ENCODE measurements at places on chromosomes 3 and 15. TPM values are rescaled to one million over a fixed set of nuclear protein-coding genes. Genes with fewer than 3 reads are reported as not detected.

RTP1 gene
- not detected for total RNA-seq

ACKR4 gene
- 5.0 TPM for total RNA-seq

- H3K4me1 ChIP-seq: no peaks in the 10 kb centered on the region
- no peaks in the 10 kb centered on the region for H3K36me3 ChIP-seq
- H3K27me3 ChIP-seq: no peaks in the 10 kb centered on the region
- no peak overlapping the region for H3K27ac ChIP-seq
Measured at GRCh38 chr3:72533591-72534473, 314.4 kb downstream of the SHQ1 start.

DNA sequence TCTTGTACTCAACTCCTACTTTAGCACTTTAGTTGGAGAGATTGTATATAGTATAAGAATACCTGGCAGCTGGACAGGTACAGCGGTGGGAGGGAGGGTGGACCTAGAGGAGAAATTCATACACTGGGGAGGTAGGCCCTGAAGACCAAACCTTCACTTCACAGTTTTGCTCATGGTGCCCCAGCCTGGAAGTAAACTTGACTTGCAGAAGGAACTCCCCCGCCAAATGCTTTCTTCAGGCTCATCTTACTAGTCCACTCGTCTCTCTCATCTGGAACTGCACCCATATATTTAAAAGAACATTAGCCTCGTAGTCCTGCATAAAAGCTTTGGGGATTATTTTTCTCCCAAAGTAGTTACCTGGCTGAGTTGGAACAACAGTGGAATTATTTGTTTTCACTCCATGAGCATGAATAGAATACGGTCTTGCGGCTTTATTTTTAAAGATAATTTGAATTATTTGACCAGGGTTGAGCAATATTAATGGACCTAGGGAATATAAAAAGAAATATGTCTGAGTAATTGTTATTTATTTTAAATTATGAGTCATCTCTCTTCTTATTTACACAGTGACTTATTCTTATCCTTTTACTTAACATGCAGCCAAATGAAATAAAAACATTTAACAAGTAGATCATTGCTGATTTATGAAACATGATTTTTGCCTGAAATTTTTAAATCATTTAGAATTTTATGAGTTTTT lies 25.5 kb upstream of the CP start:
- no peaks in the 10 kb centered on the region for H3K27me3 ChIP-seq
- H3K27ac ChIP-seq: peak overlapping the region; percentile 9
- DNase-seq: no peak
- peaks cover 24% of the 10 kb centered on the region for H3K4me1 ChIP-seq
- H3K4me3 ChIP-seq: no peak overlapping the region

DNA sequence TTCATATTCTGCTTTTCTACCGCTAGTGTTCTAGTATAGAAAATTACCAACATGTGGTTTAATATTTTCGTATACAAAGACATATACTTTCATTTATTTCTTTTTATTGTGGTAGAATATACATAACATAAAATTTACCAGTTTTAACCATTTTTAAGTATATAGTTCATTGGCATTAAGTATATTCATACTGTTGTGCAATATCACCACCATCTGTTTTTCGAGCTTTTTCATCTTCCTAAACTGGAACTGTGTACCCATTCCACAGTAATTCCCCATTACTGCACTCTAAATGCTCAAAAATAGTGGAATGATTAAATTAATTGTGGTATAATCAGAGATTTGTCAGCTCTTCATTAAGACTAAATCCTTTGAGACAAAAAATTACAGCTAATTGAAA lies 62.9 kb downstream of the ECT2 start:
- H3K4me3 ChIP-seq: no peak overlapping the region
- no peaks in the 10 kb centered on the region for H3K36me3 ChIP-seq
- no peaks in the 10 kb centered on the region for H3K4me1 ChIP-seq
- no peak overlapping the region for H3K27ac ChIP-seq

Measured in sigmoid colon (tissue), 7 donors.